ENCODE measurements at places on chromosomes 2 and 18.

- DNase-seq = no peak
These were observed 182.1 kb downstream of the ETAA1 start for GRCh38 chr2:67579216-67579615.

- DNase-seq = no peak
These were observed 38.1 kb downstream of the TMEM87B start for GRCh38 chr2:112093216-112093615.

- no peak for DNase-seq
These were observed 36.6 kb upstream of the IKZF2 start for GRCh38 chr2:213187833-213188532.

DNA sequence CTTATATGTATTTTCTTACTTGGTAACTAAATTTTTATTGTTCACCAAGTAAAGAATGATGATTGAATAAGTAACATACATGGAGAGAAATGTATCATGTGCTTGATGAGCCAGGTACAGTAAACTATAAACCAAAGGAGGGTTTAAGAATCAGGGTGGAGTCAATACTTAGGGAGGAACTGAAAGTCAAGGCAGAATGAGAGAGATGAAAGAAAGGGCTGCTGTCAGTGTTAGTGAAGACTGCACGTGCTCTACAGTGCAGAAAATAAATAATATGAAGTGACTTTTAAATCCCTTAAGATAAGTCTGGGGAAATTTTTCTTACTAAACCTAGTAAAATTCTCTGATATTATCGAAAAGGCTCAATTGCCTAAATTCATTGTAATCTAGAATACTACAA lies 986.0 kb downstream of the DSC3 start:
- no peak for DNase-seq

GRCh38 chr2:177712462-177712861 lies 319.9 kb downstream of the AGPS start:
- DNase-seq = no peak

DNA sequence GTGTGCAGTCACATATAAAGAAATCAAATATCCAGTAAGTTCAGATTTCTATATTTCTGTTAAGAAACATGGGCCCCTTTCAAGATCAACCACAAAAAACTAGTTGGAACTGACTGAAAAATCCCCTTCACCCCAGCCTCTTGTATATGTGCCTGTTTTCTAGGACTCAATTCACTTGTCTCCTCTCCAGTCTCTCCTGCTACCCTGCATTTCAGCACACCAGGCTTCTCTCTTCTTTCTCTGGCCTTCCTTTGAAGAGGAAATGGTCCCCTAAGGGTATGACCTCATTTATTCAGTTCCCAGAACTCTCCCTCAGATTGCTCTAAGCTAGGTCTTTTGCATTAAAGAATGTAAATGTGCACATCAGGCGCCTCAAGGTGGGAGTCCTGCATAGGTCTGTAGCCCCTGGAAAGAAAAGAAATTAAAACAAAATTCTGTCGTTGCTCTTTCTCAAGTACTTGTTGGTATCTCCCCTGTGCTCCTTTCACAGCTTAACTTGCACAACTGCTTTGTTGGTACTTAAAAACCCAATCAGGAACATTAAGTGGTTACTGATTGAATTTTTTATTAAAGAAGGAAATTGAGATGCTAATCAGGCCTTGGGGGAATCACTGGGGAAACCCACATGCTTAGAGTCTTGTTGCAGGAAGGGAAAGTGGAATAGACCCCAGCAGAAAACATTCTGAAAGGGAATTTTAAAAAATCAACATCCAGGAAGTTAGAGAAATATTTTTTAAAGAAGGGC lies 278.4 kb downstream of the AGPS start:
- DNase-seq = no peak

DNA sequence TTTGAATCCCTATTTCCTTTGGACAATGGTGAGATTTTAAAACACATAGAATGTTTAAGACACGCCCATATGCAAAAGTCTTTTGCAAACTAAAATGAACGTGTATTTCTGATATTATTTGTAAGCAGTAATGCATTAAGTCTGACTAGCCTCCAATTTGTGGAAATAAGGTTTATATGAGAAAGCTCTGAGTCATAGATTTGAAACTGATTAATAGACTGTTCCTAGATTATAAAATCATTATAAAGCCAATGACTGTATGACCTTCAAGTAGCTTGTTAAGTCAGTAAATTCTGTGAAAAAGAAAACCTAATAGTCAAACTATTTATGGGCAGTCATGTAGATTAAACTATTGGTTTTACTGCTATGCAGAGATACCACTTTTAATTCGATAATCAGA lies 12.8 kb upstream of the EFEMP1 start:
- DNase-seq = no peak

GRCh38 chr2:24024018-24024417 lies 14.1 kb downstream of the MFSD2B start:
- no peak for DNase-seq

DNA sequence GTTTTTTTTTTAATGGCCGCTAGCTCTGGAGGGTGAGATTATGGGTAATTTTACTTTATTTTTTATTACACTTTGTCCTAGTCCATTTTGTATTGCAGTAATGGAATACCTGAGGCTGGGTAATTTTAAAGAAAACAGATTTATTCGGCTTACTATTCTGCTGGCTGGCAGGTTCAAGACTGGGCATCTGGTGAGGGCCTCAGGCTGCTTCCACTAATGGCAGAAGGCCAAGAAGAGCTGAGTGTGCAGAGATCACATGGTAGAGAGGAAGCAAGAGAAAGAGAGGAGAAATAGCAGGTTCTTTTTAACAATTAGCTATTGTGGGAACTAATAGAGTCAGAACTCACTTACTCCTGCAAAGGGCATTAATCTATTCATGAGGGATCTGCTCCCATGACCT lies 52.4 kb upstream of the ARHGAP28 start:
- DNase-seq = no peak
